ENCODE measurements at places on chromosomes 16 and 17. TPM values are rescaled to one million over a fixed set of nuclear protein-coding genes. Genes with fewer than 3 reads are reported as not detected.

NXN gene
- total RNA-seq, result 55.8 TPM

ZNF385C gene
- not detected for total RNA-seq

C17orf58 gene
- 8.1 TPM for total RNA-seq

SPATA32 gene
- total RNA-seq, result not detected

CHST4 gene
- total RNA-seq, result not detected

All from smooth muscle cell of the umbilical artery (primary cell).